ENCODE measurements at places on chromosomes 1 and 21.

GRCh38 chr1:117339866-117340700 lies 27.2 kb upstream of the MAN1A2 start:
- no peak for DNase-seq

- DNase-seq = no peak
Observed at GRCh38 chr1:62337706-62338631, 18.7 kb upstream of the KANK4 start.

DNA sequence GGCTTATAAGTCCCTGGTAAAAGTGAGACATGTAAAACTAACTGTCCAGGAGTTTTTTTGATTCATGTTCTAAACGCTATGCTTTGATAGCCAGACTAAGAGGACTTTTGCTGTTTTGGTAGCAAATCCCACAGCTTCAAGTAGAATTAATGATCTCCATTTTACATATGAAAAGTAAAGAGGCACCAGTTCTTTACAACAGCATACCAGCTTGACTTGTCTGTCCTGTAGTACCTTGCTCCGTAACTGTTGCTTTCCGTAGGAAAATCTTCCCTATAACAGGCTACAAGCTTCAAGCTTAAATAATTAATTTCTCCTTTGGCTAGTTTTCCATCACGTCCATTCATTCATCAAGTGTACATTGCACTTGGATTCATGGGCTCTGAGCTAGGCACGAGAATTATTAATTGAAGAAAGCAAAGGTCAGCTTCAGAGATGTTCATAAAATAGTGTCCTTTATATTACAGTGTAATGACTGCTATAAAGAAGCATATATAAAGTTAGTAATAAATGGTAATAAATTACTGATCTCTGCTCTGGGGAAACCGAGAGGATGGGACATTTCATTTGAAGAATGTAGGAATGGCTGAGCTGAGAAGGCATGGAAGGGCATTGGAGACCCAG lies 29.2 kb downstream of the B3GALT5 start:
- no peak for DNase-seq

- DNase-seq = no peak
Observed at GRCh38 chr1:117527074-117527473, 78.8 kb upstream of the TENT5C start.

DNA sequence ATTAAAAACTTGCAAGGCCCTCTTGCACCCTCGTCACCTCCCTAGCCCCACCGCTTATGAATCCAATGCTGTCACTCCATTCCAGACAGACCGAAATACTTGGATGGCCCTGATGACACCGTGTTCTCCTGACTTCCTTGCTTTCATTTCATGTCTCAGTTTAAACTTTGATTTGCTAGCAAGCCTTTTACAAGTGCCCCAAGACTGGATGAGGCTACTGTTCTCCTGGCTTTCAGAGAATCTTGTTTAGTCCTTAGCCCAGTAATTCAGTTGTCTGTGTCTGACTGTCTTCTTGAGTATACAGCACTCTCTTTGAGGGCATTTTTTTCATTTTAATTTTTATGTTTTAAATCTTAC lies 824 bp upstream of the IFI44L start:
- no peak for DNase-seq

DNA sequence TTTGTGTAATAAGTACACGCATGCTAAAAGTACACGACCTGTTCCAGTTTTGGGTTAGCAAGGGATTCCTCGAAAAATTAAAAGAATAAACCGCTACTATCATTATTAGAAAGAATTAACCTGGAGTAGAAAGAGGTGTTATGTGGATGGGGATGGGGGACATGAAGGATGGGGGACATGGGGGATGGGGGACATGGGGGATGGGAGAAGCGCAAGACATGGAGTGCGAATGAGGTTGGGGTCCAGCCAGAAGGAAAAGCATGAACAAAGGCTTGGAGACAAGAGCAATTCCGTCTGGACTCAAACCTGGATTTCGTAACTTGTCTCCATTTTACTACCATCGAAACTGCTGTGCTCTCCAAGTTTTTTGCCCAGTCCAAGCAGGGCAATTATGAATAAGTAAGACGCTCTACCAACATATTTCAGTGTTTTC lies 591 bp upstream of the KDM1A start:
- DNase-seq = no peak
